ENCODE measurements at places on chromosomes 13 and 19.

GRCh38 chr13:109118521-109118920 is 489.1 kb downstream of the MYO16 start:
- no peak for DNase-seq

DNA sequence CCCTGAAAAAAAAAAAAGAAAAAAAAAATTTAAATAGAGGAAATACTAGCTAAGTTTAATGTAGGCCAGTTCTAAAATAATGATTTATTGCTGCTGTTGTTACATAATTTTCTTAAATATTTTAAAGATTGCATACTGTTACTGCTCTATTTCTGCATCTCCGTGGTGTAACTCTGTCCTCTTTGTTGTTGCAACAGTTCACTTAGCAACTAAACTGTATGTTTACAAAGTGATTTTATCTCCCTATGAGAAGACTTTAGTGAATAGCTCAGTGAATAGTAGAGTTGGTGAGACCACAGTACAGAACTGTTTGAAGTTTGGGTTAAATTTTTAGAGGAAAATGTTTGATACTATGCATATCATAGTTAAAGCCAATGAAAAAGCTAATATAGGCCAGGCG is 19.4 kb downstream of the BRCA2 start:
- no peak for DNase-seq

GRCh38 chr13:113448545-113448884 is 4.8 kb downstream of the ADPRHL1 start:
- DNase-seq, result no peak

GRCh38 chr19:9828551-9829063 is 889 bp downstream of the UBL5 start:
- DNase-seq, result no peak

- DNase-seq, result no peak
Measured at GRCh38 chr13:92873029-92873428, 353.6 kb upstream of the GPC6 start.

- no peak for DNase-seq
Measured at GRCh38 chr19:12773571-12773970, 1.8 kb downstream of the HOOK2 start.

DNA sequence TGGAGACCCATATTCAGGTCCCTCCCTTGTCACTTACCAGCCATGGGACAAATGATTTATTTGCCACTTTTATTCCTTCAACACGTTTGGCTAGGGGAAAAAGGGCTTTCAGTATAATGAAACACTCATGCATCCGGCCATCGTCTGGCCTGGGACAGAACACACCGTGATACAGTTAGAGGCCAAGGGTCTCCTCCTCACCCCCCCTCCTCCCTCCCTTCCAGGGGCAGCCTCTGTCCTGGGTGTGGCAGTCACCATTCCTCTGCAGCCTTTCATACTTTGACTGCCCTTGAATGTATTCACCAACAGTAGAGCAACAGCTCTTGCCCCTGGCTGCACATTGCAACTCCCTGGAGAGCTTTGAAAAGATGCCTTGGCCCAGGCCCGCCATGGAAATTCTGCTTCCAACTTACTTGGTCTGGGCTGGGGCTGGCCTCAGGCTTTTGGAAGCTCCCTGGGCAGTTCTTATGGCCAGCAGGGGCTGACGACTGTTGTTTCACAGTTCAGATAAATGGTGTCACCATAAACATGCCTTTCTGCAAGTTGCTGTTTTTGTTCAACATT is 3.0 kb downstream of the PAK4 start:
- no peak for DNase-seq

- DNase-seq, result no peak
Measured at GRCh38 chr19:19004144-19004543, 29.2 kb downstream of the SUGP2 start.

GRCh38 chr19:47074621-47075020 is 26.2 kb upstream of the TMEM160 start:
- DNase-seq, result no peak

DNA sequence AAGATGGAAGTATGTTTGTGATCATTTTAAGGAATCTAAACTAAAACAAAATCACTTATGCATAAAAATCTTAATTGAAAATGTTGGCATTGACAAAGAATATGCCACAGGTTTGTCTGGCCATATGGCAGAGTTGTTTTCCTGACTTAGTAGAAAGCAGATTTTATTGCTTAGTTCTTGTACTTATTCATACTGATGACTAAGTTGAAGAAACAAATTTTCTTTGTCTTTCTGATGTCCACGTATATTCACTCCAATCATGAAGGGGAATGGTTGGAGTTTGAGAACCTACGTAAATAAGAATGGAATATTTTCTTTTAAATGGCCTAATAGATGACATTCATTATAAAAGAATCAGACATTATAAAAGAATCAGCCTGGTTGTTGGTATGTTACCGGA is 8.0 kb upstream of the GPC6 start:
- no peak for DNase-seq

GRCh38 chr13:58620176-58620575 is 988.6 kb downstream of the PCDH17 start:
- no peak for DNase-seq

DNA sequence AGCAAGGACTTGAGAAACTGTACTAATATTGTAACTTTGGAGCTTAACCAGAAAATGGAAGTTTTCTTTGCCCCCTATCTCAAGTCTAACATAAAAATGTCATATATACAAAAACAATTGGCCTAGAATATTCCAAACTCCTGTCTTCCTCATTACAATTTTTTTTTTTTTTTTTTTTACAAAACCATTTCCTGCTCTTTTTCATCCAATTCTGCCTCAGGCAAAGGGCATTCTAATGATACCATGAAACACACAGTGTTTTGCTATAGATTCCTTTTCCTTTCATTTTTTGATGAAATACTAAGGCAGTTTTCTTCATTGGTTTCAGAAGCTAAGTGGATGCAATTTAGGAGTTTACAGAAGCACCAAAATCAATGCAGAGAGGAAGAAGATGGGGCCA is 119.7 kb downstream of the LHFPL6 start:
- no peak for DNase-seq

- DNase-seq, result no peak
Measured at GRCh38 chr13:36369268-36370107, 23.3 kb upstream of the SPART start.

DNA sequence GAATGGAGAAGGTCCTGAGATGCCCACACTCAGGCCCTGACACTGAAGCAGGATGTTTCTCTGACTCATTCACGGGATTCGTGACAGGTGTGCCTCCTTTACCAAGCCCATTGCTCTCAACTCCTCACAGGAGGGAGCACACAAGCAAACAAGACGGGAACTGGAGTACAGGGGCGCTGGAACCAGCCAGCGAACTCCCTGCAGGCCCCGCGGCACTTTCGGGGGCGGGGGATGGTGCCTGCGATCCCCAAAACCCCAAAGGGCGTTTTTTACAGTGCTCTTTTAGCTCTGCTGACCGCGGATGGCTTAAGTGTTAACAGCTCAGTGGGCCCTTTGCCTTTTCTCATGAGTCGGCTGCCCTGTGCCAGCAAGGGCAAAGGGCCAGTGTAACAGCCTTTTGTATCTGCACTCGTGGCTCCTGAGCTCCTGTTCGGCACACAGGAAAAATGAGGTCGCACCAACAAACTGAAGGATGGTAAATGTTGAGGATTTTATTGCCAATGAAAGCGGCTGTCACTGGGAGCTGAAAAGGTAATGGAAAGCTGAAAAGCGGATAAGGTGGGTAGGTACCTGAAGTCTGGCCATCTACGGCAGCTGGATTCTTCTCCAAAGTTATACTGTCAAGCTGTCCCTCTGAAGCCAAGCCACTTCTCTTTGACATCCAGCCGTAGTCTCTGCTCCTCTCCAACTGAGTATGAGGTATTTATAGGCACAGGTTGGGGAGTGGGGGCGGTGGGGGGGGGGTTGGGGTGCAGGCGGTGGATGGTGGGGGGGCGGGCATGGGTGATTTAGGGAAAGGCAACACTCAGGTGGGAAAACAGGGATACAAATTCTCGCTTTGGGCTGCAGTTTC is 65.0 kb upstream of the TRPC4 start:
- no peak for DNase-seq

GRCh38 chr19:45218911-45219743 is 26.1 kb downstream of the EXOC3L2 start:
- no peak for DNase-seq

- DNase-seq, result no peak
Measured at GRCh38 chr19:17579661-17580244, 24.3 kb downstream of the COLGALT1 start.

DNA sequence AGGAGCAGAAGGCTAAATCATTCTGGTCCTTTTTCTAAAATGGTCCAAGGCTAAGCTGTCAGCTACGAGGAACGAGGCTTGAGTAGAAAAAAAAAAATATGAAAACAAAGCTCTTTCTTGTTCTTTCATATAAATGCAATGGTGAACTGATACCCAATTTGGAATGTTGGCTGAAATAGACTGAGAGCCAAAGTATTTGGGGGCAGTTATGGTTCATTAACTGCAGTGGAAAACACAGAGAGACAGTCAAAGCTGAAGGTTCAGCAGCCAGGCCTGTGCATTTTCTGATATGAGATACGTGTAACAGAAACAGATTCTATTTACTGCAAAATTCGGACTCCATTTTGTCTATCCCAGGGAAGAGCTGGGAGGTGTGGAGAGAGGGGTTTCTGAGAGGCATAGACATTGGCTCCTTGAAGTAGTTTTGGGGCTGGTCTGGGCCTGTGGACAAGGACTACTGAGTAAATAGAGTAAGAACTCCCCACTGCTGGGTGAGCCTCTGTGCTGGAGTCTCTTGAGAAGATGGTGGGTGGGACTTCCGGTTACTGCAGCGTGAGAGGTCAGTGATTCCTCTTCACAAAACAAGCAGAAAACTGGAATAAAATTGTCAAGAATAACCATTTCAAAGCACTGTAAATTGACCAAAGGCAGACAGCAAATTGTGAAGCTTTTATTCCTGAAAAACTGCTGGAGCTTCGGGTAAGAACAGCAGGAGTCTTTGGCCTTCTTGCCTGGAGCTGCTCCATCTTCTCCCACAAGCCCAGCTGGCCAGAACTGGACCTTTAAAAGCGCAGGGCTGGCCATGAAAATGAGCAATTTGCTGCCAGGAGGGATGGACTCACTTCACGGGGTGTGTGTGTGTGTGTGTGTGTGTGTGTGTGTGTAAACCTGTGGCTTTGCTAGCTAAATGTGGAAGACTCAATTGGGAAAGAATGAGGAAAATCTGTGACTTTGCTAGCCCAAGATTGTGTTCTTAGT is 43.1 kb upstream of the CNMD start:
- no peak for DNase-seq

- no peak for DNase-seq
Measured at GRCh38 chr13:59452189-59452890, 711.4 kb downstream of the DIAPH3 start.

- DNase-seq, result peak; percentile 69
Measured at GRCh38 chr19:11963566-11964355, 1.1 kb upstream of the ZNF763 start.

- DNase-seq, result no peak
Measured at GRCh38 chr13:39818953-39819352, 163.5 kb downstream of the COG6 start.

DNA sequence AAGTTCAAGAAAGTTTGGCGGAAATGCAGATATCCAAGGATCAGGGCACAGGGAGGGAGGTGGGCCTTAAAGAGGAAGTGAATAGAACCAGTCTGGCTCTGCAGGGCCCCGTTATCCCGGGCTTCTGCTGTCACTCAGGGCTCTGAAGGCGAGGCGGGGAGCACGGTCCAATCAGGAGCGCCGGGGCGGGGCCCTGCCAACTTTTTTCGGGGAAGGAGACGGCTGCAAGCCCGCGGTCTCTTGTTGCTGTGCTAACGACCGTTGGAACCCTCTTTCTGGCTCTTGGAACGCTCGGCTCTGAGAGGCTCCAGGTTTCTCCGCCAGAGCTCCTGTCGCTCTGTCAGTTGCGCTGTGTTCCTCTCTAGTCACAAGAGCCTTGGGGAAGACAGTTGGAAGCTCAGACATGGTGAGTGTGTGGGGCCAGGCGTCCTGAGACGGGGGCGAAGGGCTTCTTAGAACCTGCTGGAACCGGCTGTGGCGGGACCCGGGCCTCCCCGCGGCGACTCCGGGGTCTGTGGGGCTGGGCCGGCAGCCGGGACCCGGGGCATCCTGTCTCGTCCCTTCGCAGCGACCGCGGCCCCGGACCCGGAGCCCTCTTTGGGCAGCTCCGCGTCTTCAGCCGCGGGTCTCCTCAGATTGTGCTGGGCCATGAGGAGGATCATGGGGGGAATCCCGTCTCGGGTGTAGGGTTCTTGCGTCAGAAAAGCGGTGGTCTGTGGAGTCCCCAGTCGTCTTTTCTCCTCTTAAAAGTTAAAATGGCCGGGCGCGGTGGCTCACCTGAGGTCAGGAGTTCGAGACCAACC is 27.7 kb downstream of the ZNF844 start:
- DNase-seq, result peak; percentile 22

GRCh38 chr13:75129331-75129730 is 352.6 kb downstream of the TBC1D4 start:
- no peak for DNase-seq

DNA sequence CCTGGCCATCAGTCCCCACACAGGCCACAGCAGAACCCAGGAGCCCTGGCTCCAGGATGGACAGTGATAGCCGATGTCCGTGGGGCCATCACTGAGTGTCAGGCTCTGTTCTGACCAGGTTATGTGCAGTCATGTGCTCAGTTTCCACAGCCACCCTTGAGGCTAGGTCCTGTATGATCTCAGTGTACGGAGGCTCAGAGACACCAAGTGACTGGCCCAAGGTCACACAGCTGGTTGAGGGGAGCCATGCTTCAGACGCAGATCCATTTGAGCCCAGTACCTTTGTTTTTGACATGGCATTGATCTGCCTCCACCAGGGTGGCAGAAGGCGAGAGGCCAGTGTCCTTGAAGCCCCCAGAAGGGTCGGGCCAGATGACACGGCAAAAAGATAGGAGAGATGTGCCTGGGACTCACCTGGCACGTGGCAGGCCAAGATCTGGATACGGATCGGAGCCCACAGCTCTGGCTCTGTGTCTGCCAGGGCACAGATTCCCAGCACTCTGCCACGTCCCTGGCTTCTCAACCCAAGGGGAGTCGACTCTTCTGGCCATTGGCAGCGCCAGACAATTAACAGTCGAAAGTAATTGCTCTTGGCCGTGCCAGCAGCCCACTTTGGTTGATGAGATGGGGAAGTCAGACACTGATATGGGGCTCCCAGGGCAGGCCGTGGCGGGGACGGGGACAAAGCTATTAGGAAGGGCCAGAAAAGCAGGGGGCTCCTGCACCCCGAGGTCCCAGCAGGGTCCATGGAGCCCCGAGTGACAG is 15.6 kb downstream of the EVI5L start:
- DNase-seq, result no peak

DNA sequence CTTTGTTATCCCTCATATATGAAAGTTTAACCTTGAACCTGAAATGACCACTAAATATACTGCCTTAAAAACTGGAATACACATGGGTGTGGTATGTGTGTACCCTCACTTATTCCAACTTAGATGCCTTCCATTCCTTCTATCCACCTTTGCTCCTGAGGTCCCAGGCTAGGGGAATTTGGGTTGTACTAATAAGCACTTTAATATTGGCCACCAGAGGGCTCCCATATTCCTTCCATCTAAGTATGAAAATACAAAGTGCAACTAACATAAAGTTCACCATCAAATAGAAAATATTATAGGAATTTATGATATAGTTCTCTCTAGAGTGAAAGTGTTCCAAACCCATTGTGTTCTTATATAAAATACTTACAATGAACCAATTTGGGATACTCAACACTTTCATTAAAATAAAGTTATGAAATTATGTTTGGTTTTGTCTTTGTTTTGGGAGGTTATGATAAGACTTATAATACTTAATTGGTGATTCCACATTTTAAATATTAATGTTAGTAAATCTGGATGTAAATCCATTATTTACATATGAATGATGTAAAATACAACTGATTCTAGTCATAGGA is 62.3 kb downstream of the ITGBL1 start:
- DNase-seq, result peak; percentile 6

GRCh38 chr13:27997904-27998522 is 9.5 kb upstream of the URAD start:
- no peak for DNase-seq
